Activated T-helper 1 cell treated with anti-CD3 and anti-CD28 coated beads, Interleukin-2, amount 50 U/mL, for 16 hours (primary cell): ENCODE measurements at places on chromosomes 6 and 20.

DNA sequence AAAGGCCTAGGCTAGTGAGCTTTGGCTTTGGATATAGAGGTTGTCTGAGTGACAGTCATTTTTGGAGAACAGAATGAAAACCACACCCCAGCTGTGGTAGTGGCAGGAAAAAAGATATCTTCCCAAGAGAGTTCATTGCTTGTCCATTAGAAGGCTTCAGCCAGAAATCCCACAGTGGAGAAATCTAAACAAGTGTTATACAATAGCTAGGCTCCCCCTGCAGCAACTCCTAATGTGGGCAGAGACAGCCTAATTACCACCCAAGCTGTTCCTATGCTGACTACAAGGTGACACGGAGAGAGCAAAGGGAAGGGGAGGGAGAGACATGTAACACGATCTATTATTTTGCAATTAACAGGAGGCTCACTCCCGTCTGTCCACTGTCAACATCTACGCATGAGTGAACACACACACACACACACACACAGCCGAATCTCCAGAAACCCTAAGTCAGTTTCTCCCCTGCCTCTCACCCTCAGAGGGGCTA, 147.5 kb upstream of the TCF21 start:
- DNase-seq: no peak

DNA sequence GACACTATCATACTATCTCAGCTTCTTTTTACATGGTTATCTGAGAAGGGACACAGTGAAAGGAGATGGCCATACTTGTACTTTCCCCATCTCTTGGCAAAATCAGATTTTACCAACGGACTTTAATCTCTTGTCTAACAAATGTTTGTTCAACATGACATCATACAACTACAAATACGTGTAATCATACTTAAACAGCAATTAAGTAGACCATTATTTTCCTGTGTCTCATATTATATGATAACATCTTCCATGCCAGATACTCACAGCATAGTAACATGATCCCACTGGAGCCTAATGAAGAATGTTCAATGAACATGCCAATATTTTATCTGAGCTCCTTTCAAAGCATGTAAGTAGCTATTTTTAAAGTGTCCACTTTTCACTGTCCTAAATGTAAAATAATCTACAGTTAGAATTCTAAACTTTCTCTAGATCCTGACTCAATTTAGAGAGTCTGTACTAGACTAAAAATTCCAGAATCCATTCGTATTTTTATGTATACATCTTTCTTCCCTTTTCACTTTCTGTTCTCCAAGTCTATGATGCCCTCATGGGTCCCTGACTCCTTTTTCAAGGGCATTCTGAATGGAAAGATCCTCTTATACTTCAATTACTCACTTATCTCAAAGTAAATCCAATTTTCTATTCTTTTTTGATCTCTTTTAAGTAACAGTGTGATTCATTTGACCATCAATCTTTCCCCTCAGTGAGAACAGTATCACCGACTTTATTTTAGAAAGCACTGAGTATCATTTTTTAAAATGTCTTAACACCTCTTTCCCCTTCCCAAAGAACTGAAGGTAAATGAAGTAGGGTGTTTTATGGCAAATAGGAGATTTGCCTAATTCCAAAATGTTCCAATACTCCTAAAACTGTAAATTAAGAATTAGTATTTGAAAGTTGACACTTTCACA, 133.5 kb downstream of the CDK19 start:
- DNase-seq: no peak

DNA sequence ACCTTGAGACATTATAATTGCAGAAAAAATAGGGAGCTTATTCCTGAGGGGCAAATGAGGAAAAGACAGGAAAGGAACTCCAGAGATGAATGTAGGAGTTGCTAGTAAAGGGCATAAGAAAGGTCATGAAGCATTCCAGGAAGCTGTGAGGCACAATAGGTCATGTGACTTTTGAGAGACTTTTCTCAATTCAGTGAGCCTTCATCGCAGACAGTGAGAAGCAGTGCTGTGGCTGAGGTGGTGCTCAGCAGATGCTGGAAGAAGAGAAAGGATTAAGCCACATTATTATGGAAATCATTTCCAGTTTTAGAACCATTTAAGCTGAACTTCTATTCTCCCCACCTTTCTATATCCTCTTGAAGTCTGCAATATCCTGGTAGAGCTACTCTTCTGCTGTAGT, 4.1 kb downstream of the SPTLC3 start:
- DNase-seq: no peak

GRCh38 chr20:32762754-32763201, 593 bp downstream of the DNMT3B start:
- DNase-seq: no peak

GRCh38 chr6:88586371-88587149, 376.9 kb downstream of the RNGTT start:
- no peak for DNase-seq

- DNase-seq: no peak
Measured at GRCh38 chr6:54621285-54621684, 225.3 kb upstream of the FAM83B start.

DNA sequence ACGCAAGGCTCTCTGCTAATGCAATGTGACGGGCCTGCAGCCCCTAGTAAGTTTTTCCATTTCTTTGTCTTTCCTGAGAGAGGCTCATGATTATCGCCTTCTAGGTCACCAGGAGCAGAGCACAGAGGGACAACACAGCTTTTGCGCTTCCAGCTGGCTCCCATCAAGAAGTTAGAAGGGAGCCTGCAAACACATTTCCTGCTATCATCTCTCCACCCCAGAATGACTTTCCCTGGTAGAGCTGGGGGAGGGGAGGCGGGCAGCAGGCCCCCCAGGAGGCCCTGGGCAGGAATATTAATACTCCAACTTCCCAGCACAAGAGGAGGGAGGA, 35.7 kb upstream of the CCDC167 start:
- no peak for DNase-seq

DNA sequence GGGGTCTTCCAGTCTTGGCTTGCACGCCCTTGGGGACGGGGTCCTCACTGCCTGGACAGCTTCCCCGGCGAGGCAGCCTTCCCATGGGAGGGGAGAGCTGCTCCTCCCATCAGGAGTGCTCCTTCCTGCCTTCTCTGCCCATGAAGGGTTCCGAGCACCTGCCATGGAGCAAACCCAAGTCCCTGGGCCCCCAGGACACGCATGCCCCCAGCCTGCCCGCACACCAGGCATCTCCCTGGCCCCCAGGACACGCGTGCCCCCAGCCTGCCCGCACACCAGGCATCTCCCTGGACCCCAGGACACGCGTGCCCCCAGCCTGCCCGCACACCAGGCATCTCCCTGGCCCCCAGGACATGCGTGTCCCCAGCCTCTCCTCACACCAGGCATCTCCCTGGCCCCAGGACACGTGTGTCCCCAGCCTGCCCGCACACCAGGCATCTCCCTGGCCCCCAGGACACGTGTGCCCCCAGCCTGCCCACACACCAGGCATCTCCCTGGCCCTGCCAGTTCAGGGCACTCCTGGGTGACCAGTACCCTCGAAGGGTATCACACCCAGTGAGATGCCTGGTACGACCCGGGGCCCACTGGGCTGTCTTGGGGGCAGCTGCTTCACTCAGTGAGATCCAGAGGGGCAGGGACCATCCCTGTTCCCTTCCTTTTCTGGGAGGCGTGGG, 21.7 kb downstream of the COL20A1 start:
- DNase-seq: no peak

GRCh38 chr6:25935953-25936352, 5.5 kb upstream of the SLC17A2 start:
- no peak for DNase-seq

DNA sequence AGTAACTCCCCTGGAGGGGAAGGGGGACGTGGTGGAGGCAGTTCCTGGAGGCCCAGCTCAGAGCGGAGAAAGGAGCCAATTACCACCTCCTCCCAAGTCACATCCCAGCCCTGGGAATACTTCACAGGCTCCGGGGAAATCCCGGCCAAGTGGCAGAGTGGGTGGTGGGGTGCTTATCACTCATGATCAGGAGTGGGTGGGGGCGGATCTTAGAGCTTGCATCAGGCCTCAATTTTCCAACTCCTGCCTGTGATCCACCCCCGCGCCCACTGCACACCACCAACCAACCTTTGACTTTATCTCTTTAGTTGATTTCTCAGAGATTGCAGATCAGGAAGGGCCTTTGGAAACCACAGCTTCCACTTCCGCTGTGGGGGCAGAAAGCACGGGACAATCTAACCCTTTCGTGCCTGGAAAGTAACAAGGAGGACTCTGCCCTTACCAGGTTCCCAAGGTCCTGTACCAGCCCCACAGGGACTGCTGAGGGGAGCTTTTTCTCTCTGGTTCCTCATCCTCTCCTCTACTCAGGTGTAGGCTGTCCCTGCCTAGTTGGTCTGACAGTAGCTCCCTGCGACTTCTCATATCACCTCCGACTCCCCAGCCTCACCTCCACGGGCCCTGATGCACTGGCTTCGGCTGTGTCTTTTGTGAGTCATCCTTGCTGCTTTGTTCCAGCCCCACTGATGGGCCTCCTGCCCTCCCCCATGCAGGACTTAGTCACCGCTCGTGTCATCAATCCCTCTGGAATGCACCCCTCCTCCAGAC, 24.9 kb upstream of the IER3 start:
- peak; percentile 54 for DNase-seq

- no peak for DNase-seq
Measured at GRCh38 chr20:57445298-57445697, 54.1 kb downstream of the RBM38 start.

- no peak for DNase-seq
Measured at GRCh38 chr20:34242879-34243278, 1.7 kb downstream of the ASIP start.

- DNase-seq: no peak
Measured at GRCh38 chr6:169188475-169188874, 65.2 kb downstream of the THBS2 start.

GRCh38 chr20:51022227-51022802, 592 bp downstream of the KCNG1 start:
- DNase-seq: no peak

GRCh38 chr6:169045486-169045885, 208.2 kb downstream of the THBS2 start:
- no peak for DNase-seq

- DNase-seq: no peak
Measured at GRCh38 chr20:23245553-23246181, 104.9 kb upstream of the NXT1 start.

- DNase-seq: no peak
Measured at GRCh38 chr6:17001188-17001587, 100.7 kb upstream of the STMND1 start.

- no peak for DNase-seq
Measured at GRCh38 chr6:78435671-78436070, 431.7 kb upstream of the IRAK1BP1 start.

DNA sequence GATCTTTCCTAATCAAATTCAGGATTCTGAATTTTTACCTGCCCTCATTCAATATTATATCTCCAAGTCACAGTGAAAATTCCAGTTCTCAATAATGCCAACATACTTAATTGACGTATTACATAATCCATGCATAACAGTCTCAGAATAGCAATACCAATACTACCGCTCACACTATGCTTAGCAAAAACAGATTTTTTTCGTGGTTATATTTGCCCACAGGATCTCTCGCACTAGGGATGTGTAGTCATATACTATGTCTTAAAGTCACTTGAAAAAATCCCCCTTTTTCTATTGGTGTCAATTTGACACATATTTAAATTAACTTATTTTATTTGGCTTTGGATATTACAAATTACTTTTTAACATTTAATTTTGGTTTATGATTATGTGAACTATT, 323.1 kb upstream of the SLC35B3 start:
- DNase-seq: no peak

DNA sequence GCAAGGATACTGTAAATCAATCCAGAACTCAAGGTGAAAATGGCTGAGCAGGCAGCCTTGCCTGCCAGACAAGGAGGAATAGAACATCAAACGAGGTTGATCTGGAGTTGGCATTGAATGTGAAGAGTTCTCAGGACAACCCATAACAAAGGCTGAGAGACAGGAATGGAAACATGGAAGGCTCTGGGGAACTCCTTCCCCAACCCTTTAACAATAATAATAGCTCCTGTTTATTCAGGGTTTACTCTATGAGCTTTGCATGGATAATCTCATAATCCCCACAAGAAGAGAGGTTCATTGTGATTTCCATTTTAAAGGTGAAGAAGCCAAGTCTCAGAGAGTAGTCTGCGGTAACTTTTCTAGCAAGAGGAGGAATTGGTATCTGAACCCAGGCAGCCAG, 151.7 kb downstream of the SOD2 start:
- DNase-seq: no peak

- no peak for DNase-seq
Measured at GRCh38 chr6:84280030-84280429, 52.6 kb upstream of the CEP162 start.

GRCh38 chr20:60170116-60170515, 211.9 kb downstream of the CDH26 start:
- no peak for DNase-seq

DNA sequence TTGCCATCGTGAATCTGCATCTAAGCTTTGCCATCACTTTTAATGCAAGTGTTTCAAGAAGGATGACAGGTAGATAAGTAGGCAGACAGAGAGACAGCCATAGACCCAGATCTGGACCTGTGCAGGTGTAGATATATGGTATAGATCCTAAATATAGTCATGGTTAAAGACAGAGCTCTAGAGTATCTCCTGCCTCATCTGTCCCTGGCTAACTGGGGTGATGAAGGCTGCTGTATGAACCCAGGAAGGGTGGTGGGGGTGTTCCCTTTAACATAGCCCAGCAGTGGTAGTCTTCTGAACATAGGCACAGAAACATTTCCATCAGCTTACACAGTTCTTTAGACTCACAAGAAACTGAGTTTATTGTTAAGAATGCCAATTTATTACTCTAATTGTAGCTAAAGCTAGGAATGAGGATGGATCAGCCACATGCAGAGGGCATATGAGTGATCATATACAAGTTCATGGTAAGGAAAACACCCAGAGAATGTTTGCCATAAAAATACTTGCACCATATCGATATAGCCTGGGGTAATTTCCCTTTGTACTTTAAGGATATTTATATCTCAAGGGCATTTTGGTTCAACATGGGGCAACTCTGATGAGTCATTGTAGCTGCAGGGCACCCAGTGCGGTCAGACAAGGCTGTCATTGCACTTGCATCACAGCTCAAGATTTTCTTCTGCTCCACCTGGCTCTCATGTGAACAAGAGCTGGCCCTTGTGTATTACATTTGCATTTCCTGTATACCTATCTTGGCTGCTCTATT, 587.2 kb downstream of the EPM2A start:
- DNase-seq: no peak

- DNase-seq: no peak
Measured at GRCh38 chr6:43937236-43938177, 167.5 kb downstream of the VEGFA start.

DNA sequence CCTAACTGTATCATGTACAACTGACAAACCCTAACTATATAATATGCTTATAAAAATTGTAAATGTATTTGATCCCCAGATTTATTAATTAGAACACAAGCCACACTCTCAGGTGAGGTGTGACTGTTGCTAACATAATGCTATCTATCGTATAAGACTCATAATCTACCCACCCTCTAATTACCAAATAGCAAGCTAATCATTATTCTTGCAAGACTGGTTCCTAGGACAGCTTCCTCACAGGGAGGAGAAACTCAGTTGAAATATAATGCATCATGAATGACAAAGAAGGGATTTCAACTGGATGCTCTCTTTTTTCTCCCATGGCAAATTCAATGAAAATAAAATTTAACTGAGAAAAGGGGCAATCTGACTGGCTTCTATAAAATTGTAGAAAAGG, 35.4 kb downstream of the ELOVL4 start:
- no peak for DNase-seq

GRCh38 chr6:82259389-82259788, 11.8 kb upstream of the IBTK start:
- DNase-seq: no peak
